ENCODE measurements at places on chromosomes 4 and X.

GRCh38 chr4:124322234-124323065 is 390.1 kb downstream of the ANKRD50 start:
- DNase-seq: peak; percentile 44

- DNase-seq: peak; percentile 34
These were observed 63.2 kb upstream of the TNIP3 start for GRCh38 chr4:121227341-121227792.

DNA sequence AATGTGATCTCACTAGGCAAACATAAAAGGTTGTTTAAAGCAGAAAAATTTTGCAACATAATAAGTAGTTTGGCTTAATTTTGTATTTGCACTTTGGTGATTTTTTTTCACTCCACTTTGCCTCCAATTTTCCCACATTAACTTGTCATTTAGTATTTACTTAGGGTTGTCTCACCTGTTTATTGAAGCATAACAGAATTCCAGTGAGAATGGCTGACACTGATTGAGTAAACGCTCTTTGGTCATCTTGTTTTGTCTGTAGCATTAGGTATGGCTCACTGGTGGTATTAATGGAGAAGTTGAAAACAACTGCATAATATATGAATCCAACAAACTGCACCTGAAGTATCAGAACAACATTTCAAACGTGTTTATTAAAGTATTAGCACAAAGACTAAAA is 799.5 kb upstream of the ADGRL3 start:
- no peak for DNase-seq

DNA sequence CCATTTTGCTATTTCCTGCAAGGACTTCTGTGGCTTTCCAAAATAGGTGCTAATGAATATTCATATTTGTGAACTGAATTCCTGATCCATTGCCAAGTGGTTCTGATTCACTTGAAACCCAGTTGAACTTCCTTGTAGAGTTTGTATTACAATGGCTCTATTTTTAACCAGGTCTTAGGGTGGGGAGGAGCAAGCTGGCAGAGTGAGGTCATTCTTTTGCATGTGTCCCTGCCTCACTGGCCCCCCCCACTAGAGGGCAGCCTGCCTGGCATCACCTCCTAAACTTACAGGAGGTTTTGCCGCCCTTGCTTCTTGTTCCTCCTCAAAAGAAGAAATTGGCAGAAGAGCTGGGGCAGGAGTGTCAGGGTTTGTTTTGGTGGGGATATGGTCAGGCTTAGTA is 10.5 kb downstream of the PTTG2 start:
- peak; percentile 62 for DNase-seq

GRCh38 chr4:185128272-185129119 is 14.6 kb upstream of the SLC25A4 start:
- DNase-seq: no peak

DNA sequence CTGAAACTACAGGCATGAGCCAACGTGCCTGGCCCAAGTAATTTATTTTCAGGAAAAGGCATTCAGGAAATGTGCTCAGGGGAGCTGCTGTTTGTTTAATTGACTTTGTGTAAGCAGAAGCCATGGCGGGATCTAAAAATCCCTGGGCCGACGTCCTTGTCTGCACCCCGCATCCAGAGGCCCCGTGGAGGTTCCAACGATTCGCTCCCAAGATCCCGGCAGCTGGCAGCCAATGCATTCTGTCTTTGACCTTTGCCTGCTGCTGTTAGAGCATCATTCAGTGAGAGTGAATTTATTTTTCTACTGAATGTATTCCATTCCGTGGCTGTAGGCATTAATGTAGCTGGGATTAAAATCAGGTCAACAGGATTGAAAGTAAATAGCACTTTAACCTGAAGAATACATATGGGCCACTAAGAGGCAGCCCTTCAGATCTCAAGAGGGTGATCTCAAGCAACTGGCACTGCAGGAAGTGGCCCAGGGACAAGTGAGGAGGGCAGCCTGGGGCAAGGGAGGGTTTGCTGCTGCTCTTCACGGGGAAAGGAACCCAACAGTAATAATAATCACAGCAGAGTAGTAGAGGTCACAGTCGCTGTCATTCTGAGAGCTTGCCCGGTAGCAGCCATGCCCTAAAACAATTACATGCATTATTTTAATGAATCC is 75.2 kb downstream of the PSAPL1 start:
- DNase-seq: no peak

DNA sequence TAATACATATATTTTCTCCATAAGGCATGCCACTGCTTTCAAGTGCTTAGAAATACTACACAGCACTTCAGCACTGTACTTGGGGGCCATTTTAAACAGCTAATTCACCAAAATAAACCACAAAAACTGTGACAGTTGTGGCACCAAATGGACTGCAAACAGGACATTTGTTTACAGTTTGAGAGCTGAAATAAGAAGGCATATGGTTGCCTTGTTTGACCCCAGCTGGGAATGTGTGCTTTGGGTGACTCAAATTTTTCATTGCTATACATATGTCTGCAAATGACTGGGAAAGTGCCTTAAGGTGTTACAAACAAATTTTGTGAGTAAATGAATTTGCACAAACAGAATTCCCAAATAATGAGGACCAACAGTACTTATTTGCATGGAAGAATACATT is 124.2 kb downstream of the BANK1 start:
- DNase-seq: no peak

DNA sequence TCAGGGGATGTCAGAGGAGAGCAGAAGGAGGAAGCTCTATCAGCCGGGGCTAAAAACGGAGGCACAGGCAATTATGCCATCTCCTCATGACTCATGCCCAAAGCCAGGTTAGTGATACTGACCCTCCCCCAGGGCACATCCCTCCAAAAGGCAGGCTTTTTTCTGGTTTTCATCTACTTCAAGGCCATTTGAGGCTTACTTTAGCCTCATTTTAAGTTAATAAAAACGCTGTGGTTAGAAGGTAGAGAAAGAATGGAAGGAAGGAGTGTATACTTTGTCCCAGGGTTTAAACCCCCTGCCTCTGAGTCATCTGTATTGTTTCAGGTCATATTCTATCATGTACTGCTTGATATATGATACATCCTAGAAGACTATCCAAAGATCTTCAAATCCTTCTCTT is 89.7 kb upstream of the NDP start:
- DNase-seq: no peak

DNA sequence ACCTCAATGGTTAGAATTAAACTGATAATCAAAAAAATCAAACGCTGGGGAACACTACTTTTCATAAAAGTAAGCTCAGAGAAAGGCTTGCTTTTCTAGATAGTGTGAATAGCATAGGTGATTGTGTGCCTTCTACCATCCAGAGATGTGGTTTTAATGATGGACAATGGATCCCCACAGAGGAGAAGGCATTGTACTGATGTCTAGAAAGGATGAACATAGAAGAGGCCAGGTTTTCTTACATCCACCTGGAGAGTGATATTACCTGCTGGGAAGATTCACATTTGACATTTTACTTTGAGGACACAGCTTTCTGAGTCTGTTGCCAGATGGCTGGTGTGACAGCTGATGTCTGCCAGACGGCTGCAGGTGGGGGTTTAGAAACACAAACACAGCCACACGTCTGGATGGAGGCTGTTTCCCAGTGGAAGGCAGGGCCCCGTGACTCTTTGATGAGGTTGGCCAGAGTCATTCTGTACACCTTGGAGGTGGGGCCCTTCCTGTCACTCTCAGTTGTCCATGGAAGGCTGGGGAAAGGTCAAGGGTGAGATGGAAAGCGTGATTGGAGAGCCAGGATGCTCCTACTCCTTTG is 114.4 kb downstream of the PSAPL1 start:
- no peak for DNase-seq

DNA sequence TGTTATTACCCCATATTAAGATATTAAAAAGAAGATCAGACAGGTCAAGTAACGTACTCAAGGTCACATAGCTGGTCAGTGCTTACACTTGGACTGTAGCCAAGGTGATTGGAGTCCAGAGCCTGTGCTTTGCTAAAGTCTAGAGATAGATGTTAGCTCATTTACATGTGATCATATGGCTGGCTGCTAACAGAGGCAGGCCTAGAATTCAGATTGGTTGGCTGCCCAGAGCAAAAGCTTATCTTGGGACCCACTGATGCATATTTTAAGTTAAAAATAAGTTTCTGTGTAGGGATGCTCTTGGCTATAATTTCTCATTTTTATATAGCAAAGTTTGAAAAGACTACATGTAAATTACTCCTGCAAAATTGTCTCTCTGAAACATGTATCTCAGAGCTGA is 18.1 kb upstream of the EXOC1L start:
- DNase-seq: no peak

DNA sequence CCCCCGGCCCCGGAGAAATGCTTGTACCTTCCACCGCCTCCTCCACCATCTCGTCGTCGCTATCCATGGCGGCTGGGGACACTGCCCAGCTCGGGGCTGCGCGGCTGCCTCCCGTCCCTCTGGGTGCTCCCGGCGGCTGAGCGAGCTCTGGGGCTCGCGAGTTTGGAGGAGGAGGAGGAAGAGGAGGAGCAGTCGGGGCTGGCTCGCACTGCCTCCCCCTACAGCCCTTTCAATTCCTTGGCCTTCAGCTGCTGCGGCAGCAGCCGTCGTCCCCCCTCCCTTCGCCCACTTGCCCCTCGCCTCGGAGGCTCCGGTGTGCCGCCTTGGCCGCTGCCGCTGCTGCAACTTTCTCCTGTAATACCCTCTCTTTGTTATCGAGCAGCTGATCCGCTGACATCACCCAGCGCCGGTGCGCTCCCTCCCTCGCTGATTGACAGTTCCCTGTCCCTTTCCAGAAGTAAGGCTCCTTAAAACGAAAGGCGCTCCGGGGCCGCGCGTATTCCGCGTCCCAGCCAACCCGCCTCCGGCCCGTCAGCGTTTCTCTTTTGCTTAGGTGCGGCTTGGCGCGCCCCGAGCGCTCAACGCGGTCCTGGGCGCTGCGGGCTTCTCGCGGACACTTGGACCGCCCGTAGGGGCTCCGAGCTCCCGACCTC is at the start of gene SETD7:
Gene SETD7, minus strand, starts transcription at position 149 of the 653 bp plus-strand sequence. Its CDS starts 82 bp downstream, at position 67.
- peak; percentile 82 for DNase-seq

GRCh38 chr4:24382381-24382780 is 202.0 kb downstream of the DHX15 start:
- DNase-seq: peak; percentile 76

GRCh38 chr4:89514811-89515210 is 207.2 kb upstream of the GPRIN3 start:
- no peak for DNase-seq

DNA sequence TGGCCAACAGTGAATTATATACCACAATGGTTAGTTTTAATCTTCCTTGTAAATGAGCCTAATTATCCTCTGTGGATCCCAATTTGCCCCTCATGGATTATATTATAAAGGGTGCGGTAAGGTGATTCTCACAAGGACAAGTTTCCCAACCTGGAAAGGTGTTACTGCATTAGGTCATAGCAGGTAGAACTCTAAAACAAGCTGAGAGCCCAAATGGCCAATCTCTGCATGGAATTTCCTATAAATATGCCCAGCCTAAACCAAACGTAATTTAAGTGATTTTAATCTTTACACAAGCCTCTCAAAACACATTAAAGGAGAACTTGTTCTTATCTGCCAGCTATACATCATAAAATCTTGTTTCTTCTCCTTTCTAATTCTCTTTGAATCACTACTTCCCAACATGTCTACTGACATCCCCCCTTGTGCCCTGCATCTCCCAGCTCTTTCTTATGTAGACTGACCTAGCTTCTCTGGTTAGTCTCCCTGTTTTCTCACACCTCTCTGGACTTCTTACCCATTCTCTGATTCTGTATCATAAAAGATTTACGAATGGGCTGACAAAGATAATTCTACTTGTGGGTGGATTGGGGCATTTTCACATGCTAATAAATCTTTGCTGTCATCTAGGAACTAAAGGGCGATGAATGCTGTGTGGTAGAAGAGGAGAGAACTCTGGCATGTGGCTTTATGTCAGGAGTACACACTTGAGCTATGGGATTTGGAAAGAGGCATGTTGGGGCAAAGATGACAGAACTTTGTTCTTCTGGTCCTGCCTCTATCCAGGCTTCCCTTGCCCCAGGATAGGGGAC is 94.3 kb upstream of the PGRMC2 start:
- no peak for DNase-seq

DNA sequence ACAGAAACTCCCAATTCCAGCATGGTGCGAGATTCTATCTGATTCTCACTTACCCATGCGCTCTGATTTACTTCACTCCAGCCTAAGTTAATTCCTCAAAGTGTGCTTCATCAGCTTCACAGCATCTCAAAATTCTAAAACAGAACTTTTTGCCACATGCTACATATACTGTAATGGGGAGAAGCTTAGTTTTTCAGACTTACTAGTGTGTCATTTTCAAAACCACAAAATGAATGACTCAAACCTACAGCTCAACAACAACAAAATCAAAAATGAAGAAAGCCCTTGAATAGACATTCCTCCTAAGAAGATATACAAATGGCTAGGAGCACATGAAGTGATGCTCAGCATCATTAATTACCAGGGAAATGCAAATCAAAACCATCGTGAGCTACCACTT is 14.9 kb downstream of the IRF2 start:
- no peak for DNase-seq

DNA sequence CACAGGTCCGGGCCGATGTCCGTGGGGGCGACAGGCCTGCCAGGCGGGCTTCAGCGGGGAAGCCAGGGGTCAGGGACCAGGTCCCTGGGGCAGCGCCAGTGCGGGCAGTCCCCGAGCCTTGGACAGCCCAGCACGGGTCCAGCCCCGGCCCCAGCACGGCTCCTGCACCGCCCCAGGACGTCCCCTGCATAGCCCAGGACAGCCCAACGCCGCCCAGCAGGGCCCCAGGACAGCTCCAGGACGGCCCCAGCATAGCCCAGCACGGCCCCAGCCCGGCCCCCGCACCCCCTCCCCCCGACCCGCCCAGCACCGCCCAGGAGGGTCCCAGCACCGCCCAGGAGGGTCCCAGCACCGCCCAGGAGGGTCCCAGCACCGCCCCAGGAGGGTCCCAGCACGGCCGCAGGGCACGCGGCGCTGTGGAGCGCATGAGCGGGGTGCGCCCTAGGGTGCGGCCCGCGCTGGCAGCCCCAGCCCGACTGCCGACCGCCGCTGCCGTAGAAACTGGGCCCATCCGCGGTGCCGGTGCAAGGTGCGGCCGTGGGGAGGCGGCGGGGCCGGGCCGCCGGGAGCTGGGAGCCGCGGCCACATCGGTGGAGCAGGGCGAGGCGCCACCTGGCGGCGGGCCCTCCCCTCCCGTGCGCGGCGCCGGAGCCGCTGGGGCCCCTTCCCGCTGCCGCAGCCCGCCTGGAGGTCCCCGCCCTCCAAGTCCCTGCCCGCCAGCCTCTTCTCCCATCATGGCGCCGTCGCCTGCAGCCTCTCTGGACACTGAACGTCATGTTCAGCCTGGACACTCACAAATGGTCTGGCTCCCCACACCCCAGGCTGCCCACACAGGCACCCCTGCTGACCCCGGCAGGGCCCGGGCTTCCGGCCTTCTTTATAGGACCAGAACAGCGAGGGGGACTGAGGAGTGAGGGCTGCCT is 106.8 kb upstream of the NKX1-1 start:
- no peak for DNase-seq

- DNase-seq: peak; percentile 55
These were observed 8.0 kb downstream of the AMOT start for GRCh38 chrX:112832481-112833095.

GRCh38 chr4:55218041-55218440 is 92.6 kb upstream of the KDR start:
- no peak for DNase-seq

GRCh38 chr4:10063544-10064300 is 42.4 kb upstream of the SLC2A9 start:
- no peak for DNase-seq

All from MM.1S (cell line).